SK-N-SH treated with all-trans-retinoic acid at 6 μM for 48 hours (cell line): ENCODE measurements at places on chromosomes 2 and 18.

DNA sequence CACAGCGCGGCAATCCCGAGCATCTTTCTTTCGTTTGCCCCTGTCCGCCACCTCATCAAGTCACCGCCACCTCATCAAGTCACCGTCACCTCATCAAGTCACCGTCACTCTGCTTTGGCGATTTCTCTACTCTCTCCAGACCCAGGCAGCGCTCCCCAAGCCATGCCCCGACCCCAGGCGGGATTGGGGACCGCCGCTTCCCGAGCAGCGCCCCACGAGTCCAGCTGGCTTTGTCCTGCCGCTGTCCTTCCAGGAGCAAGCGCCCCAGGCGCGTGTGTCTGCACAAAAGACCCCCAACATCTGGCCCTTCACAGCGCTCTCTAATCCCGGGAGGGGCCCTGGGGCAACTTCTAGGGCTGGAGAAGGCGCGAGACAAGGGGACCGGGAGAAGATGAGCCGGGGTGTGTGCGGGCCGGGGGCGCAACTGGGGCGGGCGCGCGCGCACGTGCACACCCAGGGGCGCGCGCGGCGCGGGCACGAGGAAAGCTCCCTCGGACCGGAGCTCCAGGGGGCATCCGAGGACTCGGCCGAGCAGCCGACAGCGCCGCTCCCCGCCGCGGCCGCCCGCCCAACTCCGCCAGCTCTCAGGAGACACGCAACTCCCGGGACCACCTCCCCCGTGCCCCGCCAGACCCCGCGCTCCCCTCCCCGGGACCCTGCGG lies 633 bp upstream of the RNF152 start:
- ATAC-seq, result peak; percentile 34

GRCh38 chr2:206989311-206989710 lies 50.0 kb downstream of the CPO start:
- peak; percentile 86 for ATAC-seq

GRCh38 chr2:7043690-7044089 lies 126.5 kb downstream of the RNF144A start:
- peak; percentile 39; the same call in 2 of the 3 replicates for ATAC-seq

DNA sequence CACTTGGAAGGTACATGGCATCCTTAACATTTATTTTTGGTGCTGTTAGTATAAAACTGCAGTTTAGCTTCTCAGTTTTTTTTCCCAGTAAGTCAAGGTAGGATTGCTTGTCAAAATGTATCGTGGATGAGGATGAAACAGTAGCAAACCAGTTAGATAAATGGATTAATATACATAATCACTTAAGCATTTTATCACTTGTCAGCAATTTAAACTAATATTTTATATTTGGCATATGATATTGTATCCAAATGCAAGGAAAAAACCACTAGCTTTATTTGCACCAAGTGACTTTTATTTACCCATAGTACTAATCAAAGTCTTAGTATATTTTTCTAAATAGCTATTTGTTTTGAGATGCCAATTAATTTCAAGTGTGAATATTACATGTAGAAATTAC lies 137.7 kb upstream of the XIRP2 start:
- no peak for ATAC-seq

DNA sequence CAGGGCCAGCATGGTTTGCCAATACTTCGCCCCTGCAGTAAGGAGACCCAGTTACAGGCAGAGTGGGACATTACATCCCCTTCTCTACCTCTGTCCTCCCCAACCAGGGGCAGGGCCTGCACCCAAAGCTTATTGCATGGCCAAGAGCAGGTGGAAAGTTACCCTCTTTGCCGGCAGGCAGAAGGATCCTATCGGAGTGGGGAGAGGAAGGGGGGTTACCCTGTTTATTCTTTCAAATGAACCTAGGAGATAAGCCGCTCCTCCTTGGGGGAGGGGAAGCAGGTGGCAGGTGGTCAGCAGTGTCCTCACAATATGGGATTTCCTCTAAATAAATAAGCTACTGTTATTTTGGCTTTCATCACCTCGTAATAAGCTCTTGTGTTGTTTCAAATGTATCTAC lies 53.9 kb downstream of the SPATS2L start:
- no peak for ATAC-seq

- ATAC-seq, result no peak
Measured at GRCh38 chr2:230234122-230234722, 8.7 kb downstream of the SP140 start.

DNA sequence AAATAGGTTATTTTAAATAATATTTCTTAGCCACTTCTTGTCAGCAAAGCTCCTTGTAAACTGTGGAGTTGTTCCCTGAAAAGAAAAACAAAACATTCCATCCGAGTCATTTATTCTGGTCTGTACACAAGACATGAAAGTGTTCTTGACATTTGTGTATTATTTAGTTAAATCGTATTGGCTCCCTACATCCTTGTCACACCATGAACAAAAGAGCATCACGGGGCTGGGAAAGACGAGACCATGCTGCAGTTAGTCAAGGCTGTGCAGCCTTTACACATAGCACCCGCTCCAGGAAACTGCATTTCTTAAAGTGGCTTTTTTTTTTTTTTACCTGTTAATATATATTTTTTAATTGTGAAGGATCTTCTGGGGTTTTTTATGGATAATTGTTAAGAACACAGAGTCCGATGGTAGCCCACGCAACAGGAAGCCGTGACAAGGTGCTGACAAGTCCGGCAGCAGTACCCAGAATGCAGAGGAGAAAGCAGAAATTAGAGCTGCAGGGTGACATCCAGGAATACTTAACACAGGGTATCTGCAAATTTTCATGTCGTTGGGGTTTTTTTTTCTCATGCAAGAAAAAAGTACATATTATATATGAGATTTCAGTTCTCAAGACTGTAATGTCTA lies 588.4 kb downstream of the ARHGAP15 start:
- ATAC-seq, result no peak

DNA sequence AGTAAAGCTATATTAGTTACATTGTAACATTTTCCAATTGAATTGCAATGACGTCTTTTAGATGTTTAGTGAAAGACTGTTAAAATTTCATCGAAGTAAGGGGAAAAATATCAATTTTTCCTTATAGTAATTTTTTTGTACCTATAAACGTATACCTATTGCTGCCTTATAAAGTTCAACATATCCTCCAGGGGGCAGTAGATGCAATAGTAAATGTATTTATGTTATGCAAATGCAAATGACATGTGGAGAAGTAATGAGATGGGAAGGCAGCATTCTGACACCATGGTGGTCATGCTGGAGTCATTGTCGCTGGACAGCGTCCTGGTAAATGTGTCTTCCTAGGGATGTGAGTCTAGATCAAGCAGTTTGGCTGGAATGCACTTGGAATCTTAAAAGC lies 38.7 kb downstream of the MSTN start:
- peak; percentile 64; the same call in 2 of the 3 replicates for ATAC-seq

DNA sequence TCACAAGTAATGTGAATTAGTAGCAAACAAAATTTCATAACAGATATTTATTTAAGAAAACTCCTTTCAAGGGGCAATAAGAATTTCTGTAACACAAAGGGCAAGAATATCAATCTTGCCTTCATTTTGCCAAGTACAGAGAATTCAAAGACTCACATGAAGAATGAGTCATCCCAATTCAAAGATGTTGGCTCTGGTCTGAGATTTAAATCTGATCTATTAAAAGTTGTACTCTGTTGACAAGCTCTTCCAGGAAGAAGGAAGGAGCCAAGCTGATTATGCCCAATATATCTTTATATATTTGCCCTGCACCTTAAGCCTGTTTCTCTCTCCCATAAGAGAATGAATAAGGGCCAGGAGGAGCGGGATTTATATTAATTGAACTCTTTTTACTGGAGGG lies 55.9 kb upstream of the RPE start:
- peak; percentile 89 for ATAC-seq

DNA sequence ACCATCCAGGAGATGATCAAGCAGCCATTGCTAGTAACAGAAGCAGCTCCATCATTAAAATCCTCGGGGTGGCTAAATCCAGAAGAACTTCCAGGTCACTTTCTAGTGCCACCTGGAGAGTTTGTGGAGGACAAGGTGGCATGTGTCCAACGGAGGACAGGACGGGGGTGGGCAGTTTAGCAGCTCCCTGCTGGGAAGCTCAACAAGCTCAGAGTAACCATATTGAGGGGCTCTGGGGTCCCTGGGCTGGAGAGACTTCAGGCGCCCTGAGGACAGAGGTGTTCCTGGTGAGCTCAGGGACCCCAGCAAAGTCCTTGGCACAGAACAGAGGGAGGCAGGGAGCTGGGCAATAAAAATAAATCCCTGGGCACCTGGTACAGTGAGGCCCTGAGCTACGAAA lies 140.0 kb upstream of the FHL2 start:
- no peak for ATAC-seq

DNA sequence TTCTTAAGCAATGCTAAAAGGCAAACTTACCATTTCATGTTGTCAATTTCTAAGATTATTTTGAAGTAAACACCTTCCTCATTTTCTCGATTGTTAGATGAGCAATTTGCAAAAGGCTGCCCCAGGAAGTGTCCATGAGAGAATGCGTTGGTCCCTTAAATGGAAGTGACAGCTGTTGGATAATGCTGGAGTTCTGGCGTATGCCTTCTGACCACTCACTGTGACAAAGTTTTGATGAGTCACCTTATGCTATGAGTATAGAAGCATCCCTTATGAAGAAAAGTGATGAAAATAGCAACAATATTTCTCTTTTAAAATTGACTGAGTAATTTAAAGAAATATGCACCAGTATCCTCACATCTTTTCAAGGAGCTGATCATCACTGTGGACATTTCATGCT lies 1497.5 kb downstream of the DPP10 start:
- ATAC-seq, result no peak
